Activated gamma-delta T cell treated with Interleukin-2 at 50 U/mL for 16 hours (primary cell): ENCODE measurements at places on chromosomes 2 and 18.
A peak's percentile ranks its signal among the peaks of the same experiment; 100 is the strongest.

- DNase-seq: no peak
These were observed 106.7 kb upstream of the KLHL14 start for GRCh38 chr18:32879497-32879896.

DNA sequence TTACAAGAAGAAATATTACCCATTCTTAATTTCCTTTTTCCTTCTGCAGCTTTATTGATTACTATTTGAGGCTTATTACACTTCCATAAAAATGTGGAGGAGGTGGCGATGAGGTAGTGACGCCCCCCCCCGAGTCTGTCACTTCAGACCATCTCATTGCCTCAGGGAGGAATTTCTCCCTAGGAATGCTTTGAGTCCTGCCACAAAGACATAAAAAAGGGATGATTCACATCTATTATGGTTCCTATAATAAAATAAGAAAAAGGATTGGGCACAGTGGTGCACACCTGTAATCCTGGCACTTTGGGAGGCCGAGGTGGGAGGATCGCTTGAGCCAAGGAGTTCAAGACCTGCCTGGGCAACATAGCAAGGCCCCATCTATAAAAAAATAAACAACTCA, 93.7 kb downstream of the AOX1 start:
- no peak for DNase-seq

DNA sequence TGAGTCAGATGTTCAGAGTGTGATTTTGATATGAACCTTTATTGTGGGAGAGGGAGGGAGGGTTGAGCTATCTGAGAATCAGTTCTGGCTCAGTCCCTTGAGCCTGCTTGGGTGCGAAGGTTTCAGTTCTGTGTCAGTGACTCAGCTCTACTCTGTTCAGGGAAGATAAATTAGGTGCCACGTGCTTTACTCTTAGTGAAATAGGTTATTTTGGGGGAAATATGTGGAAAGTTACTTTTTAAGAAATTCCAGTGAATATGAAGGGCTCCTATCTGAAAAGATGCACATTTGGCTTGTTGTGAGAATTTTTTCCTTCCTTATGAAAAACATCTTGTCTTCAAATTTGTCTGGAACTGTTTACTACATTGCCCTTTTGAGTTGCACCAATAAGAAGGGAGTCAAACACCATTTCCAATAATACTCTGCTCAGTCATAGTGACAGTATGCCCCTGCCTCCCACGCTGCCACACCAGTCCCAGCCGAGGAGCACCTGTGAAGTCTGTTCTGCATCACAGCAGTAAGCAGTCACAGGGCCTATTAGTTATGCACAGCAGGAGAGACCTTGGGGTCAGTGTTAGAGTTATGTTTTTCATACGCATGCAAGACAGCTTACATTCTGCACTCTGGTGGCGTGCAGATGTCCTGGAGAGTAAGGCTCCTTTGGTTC, 32.8 kb upstream of the DNAH7 start:
- DNase-seq: no peak

DNA sequence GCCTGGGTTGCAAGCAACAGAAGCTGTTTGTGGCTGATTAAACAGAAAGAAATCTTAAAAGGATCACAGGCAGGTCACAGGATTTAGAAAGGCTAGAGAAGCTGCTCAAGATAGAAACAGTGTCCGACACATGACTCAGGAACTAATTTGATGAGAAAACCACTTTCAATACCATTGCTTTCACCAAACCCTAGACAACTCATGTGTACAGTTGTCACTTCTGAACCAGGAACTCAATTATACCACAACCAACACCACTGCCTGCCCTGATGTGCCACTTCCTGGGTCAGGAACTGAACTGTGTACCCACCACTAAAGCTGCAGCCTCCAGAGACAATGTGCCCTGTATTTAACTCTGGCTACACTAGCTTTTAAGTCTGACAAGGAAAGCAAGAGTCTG, 56.0 kb downstream of the TMEM247 start:
- peak; percentile 42 for DNase-seq

GRCh38 chr2:203559641-203560040, 24.5 kb upstream of the RAPH1 start:
- no peak for DNase-seq
